DMS79 (cell line): ENCODE measurements at places on chromosomes 7 and 10.

DNA sequence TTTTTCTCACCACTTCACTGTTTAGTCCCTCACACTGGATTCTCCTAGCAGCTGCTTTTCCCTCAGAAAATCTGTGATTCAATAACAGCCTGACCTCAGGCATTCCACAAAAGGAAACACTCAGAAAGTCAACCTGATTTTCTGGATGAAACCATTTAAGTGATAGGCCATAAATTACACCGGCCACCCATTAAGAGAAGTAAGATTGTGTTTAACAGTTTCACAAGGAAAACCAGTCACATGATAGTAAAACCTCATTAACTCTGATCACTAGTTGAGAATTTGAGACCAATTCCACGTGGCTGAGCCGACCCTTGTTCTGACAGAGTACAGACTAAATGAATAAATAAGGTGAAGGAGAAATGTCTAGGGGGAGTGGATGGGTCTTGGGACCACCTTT is 7.7 kb downstream of the GRM8 start:
- peak; percentile 47 for DNase-seq

DNA sequence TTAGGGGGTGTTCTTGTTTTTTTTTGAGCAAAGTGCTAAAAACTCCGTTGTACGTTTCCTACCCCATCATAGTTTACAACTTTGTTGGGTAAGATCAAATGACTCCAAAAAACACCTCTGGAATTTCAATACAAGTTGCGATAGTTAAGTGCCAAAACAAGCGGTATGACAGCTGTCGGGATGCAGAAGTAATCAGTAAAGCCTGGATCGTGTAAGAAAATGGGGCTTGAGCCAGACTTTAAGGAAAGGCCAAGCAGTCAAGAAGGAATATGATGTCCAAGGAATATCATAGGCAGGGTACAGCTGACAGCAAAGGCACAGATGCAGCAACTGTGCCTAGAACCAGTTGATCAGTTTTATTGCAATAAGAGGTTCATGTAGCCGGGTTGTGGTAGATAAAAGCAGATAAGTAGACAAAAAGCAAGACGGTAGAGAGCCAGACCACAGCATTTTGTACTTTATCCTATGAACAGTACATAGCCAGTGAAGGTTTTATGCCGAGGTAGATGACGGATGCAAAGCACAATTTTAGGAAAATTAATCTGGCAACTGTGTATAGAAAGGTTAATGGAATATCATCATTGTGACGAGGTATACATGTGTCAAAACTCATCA is 45.5 kb downstream of the UBE2H start:
- DNase-seq: no peak

GRCh38 chr10:49107111-49107886 is 8.0 kb downstream of the VSTM4 start:
- no peak for DNase-seq

GRCh38 chr10:4768416-4768815 is 57.6 kb upstream of the AKR1E2 start:
- no peak for DNase-seq

GRCh38 chr7:2546776-2547586 is 8.3 kb downstream of the BRAT1 start:
- no peak for DNase-seq

- DNase-seq: no peak
Observed at GRCh38 chr10:106571192-106571946, 593.1 kb downstream of the SORCS1 start.

GRCh38 chr10:124983321-124983720 is 41.4 kb downstream of the ZRANB1 start:
- DNase-seq: no peak

DNA sequence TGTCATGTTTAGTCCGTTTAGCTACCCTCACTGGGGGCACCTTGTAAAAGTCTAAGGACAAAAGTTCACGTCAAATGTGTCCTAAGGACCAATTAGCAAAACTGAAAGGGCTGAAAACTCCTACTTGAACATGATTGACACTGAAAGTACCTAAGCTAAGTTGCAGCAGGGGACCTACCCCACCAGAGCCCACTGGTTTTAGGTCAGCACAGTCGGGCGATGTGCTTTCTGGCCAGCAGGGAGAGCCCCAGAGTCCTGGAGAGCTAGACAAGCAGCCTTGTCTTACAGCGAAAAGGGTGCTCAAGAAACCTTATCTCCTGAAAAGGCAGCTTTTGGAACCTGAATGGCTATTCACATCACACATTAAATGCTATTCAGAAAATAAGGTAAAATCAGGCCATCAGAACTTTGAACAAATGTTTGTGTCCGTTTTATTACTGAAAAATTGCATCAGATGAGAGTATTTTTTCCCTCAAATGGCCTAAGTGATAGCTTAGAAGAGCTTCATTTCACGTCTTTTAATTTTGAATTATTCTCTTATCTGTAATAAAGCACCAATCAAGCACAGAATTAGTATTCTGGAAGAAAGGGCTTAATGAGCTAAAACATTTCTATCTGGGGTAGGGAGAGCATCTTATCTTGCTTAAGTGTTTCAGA is 52.2 kb upstream of the MKI67 start:
- DNase-seq: no peak

DNA sequence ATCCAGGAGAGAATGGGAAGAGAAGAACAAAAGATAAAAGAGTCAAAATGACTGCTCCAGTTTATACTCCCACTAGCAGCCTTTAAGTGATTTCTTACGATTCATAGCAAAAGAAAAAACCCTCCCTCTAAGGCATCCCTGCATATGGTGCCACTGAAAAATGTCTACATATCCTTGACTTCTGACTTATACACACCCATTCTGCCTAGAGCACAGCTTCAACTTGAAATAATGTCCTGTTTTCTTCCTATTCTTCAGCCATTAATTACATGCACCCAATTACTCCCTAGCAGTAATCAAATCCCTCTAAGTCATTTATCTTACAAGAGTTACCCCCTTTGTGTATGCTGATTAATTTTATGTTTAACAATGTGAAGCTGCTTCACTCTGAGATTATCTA is 393.5 kb downstream of the HTR7 start:
- DNase-seq: no peak

GRCh38 chr10:72013202-72013945 is 49.2 kb downstream of the CHST3 start:
- no peak for DNase-seq
